Suppressor macrophage treated with lipopolysaccharide for 1 hour (primary cell): ENCODE measurements at places on chromosomes 2 and 18.

- no peak for DNase-seq
Observed at GRCh38 chr2:241798631-241799521, 10.1 kb upstream of the NEU4 start.

DNA sequence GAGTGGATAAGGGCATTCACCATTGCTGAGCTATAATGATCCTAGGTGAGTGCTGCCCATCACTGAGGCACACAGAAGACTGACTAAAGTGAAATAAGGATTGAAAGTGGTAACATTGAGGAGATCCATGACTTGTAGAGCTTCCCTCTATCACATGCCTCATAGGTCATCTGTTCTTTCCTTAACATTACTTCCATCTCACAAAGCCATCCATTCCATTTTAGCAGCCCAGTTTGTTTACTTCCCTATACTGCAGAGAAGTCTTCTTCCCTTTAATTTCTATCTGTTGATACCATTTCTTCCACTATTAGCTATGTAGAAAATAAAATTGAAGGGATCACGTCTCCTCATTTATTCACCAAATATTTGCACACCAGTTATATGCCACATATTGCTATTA, 32.1 kb downstream of the ME2 start:
- peak; percentile 28 for DNase-seq

DNA sequence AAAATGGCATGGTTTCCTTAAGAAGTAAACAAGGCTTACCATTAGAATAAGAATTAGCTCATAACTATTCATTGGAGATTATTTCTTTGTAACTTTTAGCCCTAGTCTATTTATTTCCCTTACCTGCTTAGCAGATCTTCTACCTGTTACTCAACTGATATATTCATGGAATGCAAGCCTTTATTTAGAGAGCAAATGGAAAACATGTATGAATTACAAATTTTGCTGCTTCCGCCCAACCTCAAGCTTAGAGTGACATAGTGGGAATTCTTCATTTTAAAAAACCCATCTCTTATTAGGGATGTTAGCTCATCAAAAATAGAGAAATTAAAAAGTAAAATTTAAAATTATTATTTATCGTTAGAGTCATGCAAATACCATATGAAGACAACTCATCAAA, 110.9 kb downstream of the STRN start:
- no peak for DNase-seq

- no peak for DNase-seq
Observed at GRCh38 chr2:118386641-118387302, 298.5 kb downstream of the INSIG2 start.

GRCh38 chr2:8157621-8158430, 524.0 kb upstream of the ID2 start:
- no peak for DNase-seq

GRCh38 chr2:24592441-24593100, 101.5 kb downstream of the NCOA1 start:
- DNase-seq: no peak

DNA sequence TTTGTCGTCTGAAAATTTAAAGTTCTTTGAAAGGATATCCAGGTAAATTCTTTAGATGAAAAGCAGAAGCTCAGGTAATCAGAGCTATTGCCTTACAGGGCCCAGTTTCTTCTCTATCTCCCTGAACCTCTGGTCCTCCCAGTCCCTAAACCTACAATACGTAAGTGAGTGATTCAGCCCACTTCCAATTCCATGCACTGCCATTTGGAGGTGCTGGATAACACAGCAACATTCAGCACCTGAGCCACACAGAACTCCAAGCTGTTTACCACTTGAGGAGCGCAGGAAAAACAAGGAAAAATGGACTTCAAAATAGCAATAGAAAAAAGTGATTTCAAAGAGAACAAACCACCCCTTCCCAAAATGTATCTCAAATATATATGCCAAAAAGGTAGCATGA, 105.0 kb upstream of the DNAJC10 start:
- no peak for DNase-seq

DNA sequence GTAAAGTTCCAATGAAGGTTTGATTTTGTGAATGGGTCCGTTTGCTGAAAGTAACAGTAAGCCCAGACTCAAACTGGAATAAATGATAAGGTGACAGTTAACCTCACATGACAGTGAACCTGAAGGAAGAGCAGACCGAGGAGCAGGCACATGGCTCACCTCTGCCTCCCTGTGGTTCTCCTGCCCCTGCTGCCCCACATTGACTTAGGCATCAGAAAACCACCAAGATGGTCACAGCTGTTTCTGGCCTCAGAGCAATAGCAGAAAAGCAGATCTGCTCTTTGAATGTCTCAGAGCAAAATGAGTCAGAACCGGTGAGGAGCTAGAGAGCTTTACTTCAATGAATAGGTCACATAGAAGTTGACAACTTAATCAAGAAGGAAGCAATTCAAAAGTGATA, 487.6 kb downstream of the METTL4 start:
- DNase-seq: no peak

DNA sequence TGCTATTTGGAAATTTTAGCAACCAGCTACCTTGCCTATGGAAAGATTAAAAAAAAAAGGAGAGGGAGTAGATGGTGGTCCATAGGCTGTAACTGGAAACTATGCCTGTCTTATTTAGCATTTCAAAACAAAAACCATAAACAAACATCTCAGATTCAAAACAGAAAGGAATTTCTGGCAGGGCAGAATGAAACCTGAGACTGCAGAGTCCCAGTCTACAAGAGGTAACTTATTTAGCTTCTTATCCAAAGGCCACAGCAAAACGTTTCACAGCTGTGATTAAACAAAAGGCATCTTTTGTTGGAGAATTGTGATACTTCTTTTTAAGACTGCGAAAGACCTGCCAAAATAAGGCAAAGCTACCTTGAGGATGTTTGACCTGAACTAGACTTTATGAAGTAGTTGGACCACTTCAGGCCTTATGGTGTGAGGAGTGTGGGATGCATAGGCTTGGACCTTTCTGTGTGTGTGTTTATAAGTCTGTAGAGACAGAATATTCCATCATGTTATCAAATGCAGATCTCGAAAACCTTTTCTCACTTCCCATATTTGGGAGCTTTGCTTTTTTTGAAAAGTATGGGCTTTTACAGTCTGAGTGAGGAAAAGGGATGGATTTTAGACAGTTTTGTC, 11.0 kb downstream of the CRIM1 start:
- DNase-seq: no peak

DNA sequence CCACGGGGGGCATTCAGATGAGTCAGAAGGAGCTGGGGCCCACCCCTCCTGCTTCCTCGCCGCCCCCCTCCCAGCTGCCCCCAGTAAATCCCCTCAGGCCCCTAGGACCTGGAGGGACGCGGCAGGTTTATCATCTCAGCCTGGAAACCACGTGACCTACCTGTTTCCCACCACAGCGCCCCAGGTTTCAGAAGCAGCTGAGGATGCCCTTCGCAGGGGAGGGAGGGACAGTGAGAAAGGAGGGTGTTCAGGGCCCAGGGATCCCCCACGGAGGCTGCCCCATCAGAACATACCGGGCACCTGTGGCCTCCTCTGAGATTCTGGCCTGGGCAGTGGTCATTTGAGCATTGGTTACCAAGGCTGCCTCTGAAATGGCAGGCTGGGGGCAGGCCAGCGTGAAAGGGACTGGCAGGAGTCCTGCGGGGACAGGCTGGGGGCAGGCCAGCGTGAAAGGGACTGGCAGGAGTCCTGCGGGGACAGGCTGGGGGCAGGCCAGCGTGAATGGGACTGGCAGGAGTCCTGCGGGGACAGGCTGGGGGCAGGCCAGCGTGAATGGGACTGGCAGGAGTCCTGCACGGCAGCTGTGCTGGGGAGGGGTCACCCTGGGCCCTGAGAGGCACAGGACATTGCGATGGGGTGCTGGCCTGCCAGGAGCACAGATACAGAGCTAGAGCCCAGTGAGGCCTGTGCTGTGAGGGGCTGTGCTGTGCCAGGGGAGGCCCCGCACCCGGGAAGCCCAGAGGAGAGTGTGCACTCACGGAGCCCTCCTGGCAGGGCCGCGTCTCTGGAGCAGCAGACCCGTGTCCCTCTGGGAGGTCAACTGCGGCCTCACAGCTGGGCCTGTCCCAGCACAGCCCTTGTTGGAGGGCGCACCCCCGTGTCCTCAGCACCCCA, 1.6 kb downstream of the NEU4 start:
- DNase-seq: no peak

DNA sequence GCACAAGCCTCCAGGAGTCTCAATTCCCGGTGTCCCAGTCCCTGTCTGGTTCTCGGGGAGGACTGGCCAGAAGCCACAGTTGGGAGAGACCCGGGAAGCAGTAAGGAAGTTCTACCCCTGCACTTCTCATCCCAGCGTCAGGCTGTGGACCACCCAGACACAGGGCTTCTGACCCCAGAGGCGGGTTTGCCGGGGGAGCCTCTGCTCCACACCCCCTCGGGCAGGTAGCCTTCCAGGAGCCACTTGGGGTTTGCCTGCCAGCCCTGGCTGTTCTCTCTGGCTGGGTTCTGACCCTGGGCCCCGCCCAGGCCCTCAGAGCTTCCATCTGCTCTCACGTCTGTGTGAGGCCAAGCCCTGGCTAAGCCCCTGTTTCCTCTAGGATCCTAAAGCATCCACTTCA, 94.4 kb upstream of the GPC1 start:
- no peak for DNase-seq

DNA sequence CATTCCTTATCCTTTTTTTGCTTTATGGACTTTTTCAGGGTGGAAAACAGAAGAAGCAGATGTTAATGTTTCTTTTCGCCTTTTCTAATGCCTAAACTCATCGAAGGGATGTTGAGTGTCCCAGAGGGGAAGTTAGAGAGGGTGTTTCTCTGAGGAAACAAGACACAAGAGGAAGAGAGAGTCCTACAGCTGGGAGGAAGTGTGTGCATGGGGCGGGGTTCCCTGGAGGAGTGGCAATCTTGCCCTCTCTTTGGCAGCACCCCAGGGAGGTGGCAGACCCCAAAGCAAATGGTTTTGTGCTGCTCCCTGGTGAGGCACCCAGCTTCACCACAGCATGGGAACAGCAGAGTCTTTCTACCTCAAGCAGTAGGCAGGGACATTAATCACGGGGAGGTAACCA, 377.6 kb downstream of the RND3 start:
- DNase-seq: no peak

DNA sequence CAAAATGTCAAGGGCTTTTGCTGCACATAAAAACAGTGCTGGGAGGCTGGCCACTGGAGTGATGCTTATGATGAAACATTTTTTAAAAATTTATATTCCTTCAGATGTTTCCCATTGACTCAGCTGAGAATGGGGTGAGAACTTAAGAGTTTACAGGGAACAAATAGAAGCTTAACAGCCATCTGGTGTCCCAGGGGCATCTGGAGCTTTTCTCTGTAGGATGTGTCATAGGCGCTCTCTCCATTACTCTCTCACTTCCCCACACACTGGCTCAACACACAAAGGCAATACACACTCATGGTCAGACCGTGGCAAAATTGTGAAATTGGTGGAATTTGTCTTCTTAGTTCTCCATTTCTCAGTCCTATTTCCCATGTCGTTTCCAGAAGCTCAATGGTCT, 783.1 kb upstream of the LRRTM1 start:
- DNase-seq: no peak

DNA sequence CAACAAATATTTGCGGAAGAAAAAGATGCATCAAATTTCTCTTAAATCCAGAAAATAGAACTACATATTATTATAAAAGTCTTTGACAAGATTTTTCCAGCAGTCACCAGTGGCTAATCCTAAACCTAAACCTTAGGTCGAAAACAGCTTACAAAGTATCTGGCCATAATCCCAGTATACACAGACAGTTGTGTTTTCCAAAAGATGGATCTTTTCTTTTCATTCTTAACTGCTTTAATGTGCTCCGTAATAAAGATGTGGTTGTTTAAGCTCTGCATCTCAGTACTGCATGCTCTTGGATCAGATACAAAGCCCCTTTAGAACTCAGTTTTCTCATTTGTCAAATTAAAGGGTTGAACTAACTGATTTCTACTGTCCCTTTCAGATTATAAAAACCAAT, 247.8 kb downstream of the TXNL1 start:
- no peak for DNase-seq

GRCh38 chr2:209191139-209191538, 232.7 kb upstream of the MAP2 start:
- DNase-seq: no peak

GRCh38 chr18:13427354-13427753, 208.8 kb downstream of the LDLRAD4 start:
- DNase-seq: no peak

- DNase-seq: no peak
Observed at GRCh38 chr2:232318169-232318855, 60.2 kb upstream of the ALPP start.

DNA sequence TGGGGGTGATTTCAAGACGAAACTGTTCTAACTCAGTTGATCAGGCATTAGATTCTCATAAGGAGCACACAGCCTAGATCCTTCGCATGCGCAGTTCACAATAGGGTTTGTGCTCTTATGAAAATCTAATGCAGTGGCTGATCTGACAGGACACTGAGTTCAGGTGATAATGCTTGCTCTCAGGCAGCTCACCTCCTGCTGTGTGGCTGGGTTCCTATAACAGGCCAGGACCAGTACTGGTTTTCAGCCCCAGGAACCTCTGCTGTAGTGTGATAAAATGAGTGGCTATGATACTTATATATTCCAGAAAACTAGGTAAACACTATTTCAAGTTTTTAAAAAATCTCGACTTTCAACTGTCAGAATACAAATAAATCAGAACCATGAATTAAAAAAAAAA, 271.4 kb downstream of the GALNT13 start:
- DNase-seq: no peak

DNA sequence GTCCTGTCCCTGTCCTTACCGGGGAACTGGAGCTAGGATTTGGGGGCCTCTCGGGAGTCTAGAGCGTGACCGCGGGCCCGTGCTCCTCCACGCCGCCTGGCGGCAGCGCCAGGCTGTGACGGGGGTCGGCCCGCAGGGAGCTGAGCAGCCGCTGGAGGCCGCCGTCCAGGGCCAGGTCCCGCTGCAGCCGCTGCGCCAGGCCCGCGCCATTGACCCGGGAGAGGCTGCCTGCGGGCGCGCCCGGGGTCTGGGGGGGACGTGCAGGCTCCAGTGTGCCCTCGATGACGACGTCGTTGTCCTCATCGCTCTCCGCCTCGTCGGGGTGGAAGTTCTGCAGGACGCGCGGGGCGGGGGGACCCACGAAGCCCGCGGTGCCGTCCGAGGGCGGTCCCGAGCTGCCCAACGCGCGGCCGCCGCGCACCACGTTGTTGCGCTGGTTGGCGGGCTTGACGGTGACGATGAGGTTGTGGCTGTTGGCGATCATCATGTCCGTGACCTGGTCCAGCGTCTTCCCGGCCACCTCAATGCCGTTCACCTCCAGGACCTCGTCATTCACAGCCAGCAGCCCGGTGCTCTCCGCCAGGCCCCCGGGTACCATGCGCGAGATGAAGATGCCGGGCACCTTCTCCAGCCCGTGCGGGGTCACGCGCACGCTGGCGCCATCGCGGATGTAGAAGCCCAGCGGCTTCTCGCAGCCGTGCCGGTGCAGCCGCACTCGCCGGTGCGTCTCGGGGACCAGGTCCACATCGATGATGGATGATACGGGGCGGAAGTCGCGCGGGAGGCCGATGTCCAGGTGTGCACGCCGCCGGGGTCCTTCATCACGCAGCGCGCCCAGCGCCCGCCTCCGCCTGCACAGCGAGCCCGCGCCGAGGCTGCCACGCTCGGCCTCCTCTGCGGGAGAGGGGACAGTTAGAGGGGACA, 50.9 kb downstream of the ADNP2 start:
- peak; percentile 58 for DNase-seq
